ENCODE measurements at places on chromosomes 7 and 10. TPM values are rescaled to one million over a fixed set of nuclear protein-coding genes. Genes with fewer than 3 reads are reported as not detected.

Gene OR6B1
- total RNA-seq = not detected

DNA sequence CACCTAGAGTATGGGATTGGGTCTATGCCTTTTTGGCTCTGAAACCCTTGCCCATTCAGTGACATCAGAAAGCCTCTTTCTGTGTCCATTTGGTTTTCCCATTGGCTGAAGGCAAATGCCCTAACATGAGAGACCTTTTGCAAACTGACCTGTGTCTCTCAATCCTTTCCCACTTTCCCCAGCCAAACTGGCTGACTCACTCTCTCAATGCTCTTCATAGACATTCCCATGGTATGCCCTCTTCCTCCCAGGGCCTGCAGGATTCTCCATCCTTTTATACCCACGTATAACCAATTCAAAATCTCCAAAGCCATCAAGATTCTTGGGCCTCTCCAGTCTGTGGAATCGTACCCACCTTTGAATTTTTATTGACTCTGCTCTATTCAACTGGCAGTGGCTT lies 563.3 kb downstream of the GATA3 start:
- DNase-seq = no peak

DNA sequence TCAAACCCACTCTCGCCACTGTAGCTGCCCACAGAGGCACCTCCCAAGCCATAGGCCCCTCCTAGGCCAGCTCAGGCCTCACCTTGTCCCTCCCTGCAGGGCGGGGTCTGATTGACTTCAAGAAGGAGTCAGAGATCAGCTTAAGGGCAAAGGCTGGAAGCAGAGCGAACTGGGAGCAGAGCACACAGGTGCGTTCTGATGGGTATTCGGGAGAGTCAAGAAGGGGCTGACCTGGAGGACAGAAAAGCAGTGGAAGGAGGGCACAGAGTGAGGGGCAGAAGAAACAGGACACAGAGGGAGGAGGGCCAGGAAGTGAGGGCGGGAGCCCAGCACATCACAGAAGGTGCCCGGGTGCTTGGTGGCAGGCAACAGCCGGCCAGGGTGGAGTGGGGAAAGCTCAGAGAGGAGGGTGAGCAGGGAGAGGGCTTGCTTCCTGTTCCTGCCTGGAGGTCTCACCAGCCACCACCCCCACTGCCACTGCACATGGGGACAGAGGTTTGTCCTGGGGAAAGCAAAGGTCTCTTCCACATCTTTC lies at the start of gene AOC1:
Gene AOC1, plus strand, starts transcription at position 147 of the 535 bp plus-strand sequence. CDS start 3,954 bp downstream, outside the sequence.
- no peak for DNase-seq

DNA sequence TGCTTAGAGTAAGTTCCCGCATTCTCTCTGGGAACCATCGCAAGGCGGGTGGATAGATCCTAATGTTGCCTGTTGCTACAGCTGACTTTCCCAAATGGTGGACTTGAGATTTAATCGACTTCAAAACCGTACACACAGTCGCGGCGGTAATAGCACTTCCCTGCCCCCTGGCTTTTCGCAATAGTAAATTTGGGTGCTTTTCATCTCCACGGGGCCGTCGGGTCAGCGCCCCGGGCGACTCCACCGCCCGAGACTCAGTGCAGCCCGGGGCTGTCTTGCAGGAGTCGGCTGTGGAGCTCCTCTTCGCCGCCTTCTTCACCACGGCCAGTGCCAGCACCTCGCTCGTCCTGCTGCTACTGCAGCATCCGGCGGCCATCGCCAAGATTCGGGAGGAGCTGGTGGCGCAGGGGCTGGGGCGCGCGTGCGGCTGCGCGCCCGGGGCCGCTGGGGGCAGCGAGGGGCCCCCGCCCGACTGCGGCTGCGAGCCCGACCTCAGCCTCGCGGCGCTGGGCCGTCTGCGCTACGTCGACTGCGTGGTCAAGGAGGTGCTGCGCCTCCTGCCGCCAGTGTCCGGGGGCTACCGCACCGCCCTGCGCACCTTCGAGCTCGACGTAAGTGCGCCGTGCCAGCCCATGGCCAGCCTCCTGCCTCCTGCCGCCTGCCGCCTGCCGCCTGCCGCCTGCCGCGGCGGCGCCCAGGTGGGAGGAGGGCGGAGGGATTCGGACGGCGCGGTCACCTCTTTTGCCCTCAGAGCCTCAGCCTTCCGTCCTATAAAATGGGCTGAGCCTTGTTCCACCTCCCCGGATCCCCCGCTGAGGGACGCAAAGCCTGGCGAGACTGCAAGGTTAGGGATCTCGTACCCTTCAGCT lies 5.3 kb downstream of the CYP26C1 start:
- DNase-seq = no peak

- no peak for DNase-seq
Measured at GRCh38 chr10:19974138-19974537, 157.9 kb downstream of the PLXDC2 start.

DNA sequence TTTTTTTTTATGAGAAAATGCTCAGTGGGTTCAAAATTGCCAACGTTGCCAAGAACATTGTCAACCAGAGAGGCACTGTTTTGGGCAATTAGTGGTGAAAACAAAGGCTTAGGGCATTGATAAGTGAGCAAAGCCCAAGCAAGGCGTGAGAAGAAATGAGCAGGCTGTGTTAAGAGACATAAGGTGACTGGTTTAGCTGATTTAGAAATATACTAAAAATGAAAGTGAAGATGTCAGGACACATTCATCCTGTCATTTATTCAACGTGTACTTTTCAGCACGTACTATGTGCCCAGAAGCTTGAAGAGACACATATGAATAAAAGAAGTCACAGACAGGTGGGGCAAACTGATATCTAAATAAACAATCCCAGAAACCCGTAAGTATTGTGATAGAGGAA lies 31.8 kb downstream of the AOAH start:
- no peak for DNase-seq

- DNase-seq = peak; percentile 44
Measured at GRCh38 chr7:128135515-128136214, 104.4 kb upstream of the LRRC4 start.

DNA sequence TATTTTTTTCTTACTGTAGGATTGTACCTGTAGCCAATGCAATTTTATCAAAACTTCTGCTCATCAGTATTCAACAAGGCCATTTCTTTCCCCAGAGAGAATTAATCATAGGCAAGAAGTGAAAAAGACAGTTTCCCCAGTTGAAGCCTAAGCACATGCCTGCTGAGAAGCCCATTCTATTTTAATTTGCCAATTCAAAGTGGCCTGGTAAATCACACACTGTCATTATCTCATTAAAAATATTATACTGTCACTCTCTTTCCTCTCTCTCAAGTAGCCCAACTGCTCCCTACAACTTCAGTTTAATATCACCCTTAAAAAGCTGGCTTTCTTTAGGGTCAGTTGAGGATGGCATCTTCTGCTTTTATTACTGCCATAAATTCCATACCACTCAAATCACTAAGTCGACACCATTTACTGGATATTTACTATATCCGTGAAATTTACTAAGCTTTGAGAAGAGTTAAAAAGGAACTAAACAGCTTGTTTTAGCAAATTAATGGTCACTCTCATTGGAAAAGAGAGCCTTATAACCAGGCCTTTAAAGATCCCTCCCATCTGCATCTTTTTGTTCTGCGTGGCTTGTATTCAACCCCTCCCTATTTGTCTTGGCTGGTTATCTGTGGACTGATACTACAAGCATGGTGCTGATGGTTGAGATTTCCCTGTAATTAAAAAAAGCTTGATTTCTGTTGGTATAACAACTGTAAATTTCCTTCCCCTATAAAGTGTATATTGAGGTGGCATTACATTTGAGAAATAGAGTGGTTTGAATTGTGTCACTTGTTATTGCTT lies 30.6 kb downstream of the COL28A1 start:
- DNase-seq = no peak

GRCh38 chr10:17001961-17002749 lies 127.5 kb downstream of the CUBN start:
- no peak for DNase-seq

- no peak for DNase-seq
Measured at GRCh38 chr10:89078724-89079672, 88.4 kb downstream of the FAS start.

Data from naive thymus-derived CD4-positive, alpha-beta T cell (primary cell).